HFFc6 (cell line): ENCODE measurements at places on chromosomes 12 and 14.

GRCh38 chr14:75732888-75733287, 71.8 kb downstream of the TTLL5 start:
- no peak for DNase-seq

GRCh38 chr14:46490238-46490685, 161.3 kb downstream of the RPL10L start:
- no peak for DNase-seq

- DNase-seq, result no peak
These were observed 10.7 kb upstream of the CALCOCO1 start for GRCh38 chr12:53737951-53738405.

DNA sequence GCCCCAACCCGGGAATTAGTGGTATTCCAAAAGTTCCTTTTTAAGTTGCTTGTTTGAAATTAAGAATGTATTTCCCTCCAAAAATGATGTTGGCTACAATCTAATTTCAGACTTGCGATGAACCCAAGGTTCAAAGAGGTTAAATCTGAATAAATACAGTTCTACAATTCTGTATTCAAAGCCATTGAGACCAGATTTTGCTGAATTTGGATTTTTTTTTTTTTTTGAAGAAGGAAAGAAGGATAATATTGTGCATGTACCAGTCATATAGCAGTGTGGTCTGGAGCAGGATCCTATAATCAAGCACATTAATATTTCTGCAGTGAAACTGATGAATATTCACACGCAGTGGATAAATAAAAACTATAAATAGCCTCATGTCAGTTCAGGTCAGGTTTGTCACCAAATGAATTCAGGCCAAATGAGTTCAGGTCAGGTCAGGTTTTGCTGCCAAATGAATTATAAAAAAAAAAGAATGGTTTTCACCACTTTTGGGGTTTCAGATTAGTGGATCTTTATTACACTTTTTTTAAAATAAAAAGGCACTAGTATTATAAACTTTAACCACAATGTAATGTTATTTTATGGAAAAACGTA, 69.5 kb downstream of the CRADD start:
- DNase-seq, result no peak

DNA sequence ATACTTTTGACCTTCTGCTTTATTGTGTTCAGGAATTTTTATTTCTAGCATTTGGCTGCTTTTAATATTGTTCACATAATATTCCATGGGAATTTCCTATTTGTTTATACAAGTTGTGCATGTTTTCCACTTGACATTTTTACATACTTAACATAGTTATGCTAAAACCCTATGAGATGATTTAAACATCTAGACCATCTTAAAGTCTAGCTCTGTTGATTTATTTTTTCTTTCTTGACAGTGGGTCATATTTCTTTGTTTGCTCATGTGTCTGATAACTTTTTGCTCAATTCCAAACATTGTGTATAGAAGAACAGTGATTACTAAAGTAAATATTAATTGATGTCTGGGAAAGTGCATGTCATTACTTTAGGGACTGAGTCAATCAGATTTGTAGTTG, 202.1 kb upstream of the PDZRN4 start:
- no peak for DNase-seq

DNA sequence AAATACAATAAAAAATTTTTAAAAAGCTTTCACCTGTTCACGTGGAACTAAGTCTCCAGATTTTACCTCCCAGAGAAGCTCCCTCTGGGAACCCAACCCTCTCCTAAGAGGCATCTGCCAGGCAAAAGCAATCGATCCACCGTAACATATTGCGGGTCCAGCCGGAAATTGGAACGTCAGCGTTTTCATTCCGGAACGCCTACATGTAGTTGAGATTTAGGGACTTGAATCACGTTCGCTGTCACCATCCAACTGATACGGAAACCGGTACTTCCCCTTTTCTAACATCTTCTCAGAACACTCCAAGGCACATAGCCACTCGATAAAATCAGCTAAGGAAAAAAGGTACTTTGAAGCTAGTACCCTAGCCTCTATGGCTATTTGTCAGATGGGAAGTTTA, 70.3 kb downstream of the COX16 start:
- DNase-seq, result no peak
